ENCODE measurements at places on chromosomes 2 and 18.

DNA sequence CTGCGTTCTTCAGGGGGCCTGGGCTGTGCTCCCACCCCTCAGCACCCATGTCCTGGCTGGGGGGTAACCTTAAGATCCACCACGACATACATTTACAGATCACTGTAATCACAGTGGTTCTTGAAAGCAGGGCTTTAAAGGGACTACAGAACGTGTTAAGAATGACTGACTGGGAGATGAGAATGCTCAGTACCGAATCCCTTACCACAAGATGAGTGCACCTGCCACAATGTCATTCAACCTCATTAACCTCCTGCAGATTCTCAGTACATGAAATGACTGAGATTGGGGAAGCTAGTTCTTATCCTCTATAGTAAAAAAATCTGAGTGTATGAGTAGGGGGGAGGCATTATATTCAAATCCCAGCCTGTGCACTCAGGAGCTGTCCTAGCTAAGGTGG, 10.5 kb upstream of the PIEZO2 start:
- no peak for DNase-seq

DNA sequence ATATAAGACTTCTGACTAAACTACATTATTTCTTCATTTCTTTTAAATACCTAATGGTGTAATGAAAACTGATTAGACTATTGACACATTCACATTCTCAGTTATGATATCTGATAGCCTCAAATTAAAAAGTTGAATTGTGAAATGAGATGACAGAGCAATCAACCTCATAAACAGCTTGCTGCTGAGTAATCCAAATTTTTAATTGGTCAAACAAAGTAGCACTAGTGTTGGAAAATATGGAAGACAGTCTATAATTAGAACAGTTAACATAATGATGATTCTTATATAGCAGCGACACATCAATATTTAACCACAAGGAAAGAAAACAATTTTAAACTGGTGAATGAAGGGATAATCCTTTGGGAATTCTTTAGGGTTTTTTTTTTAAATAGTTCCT, 91.9 kb upstream of the LRP1B start:
- DNase-seq, result no peak

DNA sequence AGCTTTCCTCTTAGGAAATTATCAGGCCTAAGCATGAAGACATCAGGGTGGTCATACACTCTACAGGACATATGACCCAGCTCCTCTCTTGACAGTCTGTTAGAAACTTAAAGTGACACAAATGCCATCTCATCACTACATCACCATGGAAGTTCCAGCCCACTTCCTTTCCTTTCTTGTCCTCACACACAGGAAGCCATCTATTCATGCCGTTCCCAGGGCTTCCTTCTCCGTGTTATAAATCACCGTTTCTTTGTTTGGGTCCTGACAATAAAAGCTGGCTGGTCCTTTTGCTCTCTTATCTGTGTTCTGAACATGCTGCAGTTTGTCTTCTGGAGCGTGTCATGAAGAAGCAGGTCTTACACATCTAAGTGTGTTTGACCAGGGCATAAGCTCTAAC, 692.1 kb upstream of the CELF4 start:
- no peak for DNase-seq

GRCh38 chr2:170449034-170449433, 266.1 kb upstream of the SP5 start:
- no peak for DNase-seq

DNA sequence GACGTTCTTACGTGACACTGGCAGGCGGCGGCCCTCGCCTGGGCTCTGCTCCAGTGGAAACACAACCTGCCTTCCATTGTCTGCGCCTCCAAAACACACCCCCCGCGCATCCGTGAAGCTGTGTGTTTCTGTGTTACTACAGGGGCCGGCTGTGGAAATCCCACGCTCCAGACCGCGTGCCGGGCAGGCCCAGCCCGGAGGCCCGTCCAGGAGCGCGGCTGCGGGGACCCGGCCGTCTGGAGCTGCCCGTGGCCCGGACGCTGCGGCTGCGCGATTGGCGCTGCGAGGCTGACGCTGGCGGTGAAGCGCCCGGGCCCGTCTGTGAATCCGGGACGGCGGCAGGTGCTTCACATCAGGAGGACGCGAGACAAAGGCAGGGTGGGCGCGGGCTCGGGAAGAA, 670.3 kb upstream of the SALL3 start:
- DNase-seq, result no peak

GRCh38 chr2:40499437-40499836, 47.5 kb upstream of the SLC8A1 start:
- DNase-seq, result no peak

GRCh38 chr2:133887676-133888040, 319.4 kb upstream of the NCKAP5 start:
- DNase-seq, result no peak

- DNase-seq, result no peak
These were observed 105.6 kb upstream of the NOL4 start for GRCh38 chr18:34330308-34330707.

DNA sequence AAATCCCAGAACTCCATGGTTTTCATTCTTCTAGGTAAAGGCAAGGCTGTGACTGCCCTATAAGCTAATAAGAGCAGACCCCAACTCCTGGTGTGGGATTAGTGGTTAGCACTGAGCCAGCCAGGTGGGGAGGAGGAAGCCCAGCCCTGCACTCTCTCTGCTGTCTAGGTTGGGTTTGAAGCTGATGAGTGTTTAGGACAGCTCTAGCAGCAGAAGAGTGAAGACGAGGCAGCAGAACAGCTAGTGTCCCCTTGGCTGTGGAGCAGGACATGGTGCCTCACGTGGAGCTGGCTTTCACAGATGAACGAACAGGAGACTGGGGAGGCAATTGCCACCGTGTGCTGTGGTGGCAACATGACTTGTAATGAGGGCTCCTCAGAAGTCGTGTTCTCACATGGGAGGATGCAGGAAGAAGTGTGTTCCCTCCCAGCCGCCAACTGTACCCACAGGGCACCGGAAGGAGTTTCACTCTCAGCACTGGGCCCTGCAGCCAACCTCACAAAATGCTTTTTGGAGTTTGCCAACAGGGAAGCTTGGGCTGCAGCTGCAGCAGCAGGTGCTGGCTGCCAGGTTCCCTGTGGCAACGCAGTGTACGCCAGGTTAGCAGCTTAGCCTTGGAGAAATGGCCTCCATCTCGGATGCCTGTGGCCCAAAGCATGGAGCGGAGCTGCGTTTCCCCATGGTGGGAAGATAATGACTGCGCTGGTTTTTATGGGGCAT, 328.2 kb downstream of the SETBP1 start:
- DNase-seq, result no peak

- DNase-seq, result no peak
These were observed 3.3 kb upstream of the ORC2 start for GRCh38 chr2:200966770-200967169.

GRCh38 chr2:27152796-27153464, 4.1 kb downstream of the TCF23 start:
- DNase-seq, result no peak

DNA sequence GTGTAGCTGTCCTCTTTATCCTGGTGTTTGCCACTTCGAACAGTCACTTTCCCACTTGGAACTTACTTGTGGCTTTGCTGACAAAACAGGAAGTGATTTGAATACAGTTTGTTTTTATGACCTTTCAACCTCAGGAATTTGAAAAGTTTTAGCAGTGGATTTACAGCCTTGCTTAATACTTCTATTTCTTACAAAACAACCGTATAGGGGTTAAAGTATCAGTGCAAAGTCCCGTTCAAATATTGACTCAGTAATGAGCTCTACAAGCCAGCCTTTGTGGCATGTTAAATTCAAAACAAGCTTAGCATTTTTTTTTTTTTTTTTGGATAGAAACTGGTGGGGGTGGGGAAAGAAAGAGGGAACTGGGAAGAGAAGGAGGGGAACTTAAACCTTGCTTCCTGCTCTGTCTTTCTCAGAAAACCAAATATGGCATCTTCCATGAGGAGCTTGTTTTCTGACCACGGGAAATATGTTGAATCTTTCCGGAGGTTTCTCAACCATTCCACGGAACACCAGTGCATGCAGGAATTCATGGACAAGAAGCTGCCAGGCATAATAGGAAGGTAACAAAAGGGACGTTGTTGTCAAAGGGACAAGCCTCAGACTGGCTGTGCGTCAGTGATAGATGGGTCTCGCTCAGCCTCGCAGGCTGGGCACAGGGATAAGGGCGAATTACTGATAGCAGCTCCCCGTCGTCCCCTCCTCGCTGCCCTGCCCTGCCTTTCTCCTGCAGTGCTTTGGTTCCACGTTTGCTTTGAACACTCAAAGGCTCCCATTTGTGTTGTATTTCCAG, at the start of gene HNMT:
Gene HNMT, plus strand, starts transcription at position 408 of the 793 bp plus-strand sequence. Its CDS starts 19 bp downstream, at position 427.
- DNase-seq, result no peak

- DNase-seq, result no peak
These were observed 5.2 kb downstream of the TMEM18 start for GRCh38 chr2:671787-672605.

DNA sequence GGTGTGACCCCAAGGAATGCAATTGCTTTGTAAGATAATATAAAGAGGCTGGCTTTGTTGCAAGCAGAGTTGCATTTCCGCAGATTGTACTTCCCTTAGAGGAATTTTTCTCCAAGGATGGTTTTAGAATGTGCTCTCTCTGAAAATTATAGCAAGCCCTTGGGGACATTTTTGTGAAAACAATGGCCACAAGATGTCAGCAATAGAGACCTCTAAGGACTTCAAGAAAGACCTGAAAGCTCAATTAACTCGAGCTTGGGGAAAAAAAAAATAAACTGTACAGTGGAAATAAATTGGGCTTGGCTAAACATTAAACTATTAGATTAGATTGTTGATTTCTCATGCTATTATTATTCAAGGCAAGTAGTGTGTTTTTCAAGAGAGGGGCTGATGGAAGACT, 81.3 kb upstream of the KYNU start:
- DNase-seq, result no peak

- no peak for DNase-seq
These were observed 282.6 kb downstream of the CPS1 start for GRCh38 chr2:210839034-210839433.

GRCh38 chr18:28837100-28837499, 660.2 kb upstream of the CDH2 start:
- no peak for DNase-seq

DNA sequence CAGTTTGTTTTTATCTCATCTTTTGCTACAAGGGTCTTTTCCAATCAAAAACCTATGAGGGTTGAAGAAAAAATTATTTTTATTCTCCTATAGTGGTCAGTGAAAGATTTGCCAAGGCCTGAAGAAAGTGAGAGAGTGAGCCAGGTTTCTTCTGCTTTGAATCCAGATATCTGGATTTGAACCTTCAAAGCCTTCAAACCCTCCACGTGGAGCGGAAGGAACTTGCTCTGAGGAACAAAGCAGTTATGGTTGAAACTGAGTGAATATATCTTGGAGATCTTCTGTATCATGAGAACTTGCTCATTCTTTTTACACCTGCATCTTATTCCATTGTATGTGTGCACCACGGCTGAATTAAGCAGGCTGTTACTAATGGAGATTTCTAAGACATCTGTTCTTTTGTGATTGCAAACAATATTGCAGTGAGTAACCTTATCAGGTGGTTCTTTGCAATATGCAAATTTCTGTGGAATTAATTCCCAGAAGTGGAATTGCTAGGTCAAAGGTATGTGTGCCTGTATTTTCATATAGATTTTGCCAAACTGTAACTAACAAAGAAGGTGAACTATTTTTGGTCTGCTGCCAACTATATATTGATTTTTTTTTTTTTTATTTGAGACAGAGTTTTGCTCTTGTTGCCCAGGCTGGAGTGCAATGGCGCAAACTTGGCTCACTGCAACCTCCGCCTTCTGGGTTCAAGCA, 147.9 kb downstream of the B3GNT2 start:
- DNase-seq, result no peak

- no peak for DNase-seq
These were observed 35.8 kb downstream of the SPOPL start for GRCh38 chr2:138537170-138537915.

DNA sequence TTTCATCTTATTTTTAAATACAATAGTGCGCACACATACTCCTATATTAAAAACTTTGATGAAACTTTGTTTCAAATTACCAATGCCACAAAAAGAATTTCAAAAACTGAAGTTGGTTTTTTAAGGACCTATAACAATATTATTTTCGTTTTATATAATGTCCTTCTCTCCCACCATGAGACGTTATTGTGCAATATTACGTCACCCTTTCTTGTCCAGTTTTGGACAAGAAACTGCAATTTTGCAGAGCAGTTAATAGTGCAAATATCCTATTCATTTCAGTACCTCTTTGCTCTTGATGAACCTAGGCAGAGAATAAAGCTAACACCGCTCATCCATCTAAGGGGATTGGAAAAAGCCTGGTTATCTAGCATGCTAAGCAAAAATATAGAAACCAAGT, 9.7 kb upstream of the ZNF516 start:
- no peak for DNase-seq

DNA sequence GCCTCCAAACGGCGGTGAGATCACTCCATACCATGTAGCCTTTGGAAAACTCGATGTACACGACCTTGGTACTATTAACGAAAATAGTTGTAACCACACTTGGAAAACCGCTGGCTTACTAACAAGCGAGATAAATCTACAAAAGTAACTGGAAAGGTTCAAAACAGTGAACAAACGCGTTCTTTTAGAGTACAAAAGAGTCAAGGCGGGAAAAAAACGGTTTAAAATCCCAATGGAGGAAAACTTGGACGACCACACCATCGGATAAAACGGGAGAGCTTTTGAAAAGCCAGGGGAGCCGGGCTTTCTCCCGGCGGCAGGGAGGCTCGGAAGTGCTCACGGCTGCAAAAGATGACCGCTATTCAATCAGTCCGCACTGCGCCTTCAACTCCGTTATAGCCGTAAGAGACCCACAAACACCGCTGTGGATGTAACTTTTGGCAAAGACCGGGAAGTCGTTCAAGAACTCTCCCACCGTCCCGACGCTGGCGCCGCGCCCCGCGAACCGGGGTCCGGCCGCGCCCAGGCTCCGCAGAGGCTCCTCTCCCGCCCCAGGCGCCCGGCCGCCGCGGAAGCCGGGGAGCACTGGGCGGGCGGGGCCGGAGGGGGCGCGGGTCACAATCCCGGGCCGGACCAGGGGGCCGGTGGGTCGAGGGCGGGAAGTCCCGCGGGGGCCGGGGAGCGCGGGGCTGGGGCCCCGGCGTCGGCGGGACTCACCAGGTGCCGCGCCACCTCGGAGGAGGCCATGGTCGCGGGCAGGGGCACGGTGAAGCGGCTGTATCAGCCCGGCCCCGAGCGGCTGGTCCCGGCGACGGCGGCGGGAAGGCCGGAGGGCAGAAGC, 465 bp downstream of the SEPTIN10 start:
- DNase-seq, result no peak

DNA sequence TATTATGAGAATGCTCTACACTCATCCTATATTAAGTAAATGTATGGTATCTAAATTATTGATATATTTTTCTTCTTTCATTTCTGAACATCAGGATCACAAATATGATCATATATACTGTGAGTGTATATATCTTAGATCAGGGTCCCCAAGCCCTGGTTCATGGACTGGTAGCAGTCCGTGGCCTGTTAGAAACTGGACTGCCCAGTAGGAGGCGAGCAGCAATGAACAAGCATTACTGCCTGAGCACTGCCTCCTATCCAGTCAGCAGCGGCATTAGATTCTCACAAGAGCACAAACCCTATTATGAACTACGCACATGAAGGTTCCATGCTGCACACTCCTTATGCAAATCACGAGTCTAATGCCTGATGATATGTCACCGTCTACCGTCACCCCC, 1247.1 kb upstream of the NXPH2 start:
- no peak for DNase-seq

GRCh38 chr2:202608142-202608852, 26.5 kb upstream of the FAM117B start:
- no peak for DNase-seq
